Common myeloid progenitor, CD34-positive (primary cell): ENCODE measurements at places on chromosomes 1 and 21.

DNA sequence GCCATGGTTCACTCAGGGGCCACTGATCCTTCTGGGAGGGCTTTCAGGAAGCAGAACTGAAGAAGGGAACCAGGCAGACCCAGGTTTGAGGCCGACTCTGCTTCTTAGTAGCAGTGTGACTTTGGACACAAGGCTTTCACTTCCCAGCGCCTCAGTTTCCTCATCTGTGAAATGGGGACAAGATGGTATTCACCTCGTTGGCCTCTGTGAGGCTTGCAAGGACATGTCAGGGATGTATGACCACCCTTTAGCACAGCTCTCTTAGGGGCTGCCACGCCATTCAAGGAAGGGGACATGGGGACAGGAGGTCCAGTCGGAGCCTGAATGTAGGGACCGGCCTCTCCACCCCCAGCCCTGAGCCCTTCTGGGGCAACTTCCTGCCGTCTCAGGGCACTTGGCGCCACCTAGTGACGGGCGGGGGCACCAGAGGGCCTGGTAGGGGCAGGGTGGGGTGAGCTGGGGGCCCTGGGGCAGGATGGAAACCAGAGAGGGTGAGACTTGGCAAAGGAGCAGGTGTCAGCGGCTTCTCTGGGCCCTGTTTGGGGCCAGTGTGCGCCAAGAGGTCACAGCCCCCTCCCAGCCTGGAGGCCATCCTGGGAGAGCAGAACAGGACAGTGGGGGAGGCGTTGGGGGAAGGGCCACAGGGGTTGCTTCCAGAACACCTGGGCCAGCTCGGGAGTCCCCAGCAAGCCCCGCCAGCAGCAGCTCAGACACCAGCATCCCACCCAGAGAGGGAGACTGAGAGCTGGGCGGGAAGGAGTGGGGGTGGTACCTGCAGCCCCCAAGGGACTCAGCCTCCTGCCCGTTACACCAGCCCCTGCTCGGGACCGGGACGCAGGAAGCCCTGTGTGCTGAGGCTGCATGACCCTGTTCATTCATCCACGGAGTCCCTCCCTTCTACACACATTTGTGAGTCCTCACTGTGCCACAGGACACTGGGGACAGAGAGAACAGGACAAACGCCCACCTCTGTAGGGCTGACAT, 102.5 kb upstream of the TARDBP start:
- DNase-seq = peak; percentile 78

- no peak for DNase-seq
These were observed 22.4 kb downstream of the NOS1AP start for GRCh38 chr1:162091681-162092524.

GRCh38 chr1:186078245-186078644, 296.8 kb downstream of the TPR start:
- no peak for DNase-seq

DNA sequence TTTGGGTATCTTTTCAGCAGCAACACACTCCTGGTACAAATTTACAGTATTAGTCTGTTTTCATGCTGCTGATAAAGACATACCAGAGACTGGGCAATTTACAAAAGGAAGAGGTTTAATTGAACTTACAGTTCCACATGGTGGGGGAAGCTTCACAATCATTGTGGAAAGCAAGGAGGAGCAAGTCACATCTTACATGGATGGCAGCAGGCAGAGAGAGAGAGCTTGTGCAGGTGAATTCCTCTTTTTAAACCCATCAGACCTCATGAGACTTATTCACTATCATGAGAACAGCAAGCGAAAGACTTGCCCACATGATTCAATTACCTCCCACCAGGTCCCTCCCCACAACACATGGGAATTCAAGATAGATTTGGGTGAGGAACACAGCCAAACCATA, 124.5 kb downstream of the TPR start:
- no peak for DNase-seq

DNA sequence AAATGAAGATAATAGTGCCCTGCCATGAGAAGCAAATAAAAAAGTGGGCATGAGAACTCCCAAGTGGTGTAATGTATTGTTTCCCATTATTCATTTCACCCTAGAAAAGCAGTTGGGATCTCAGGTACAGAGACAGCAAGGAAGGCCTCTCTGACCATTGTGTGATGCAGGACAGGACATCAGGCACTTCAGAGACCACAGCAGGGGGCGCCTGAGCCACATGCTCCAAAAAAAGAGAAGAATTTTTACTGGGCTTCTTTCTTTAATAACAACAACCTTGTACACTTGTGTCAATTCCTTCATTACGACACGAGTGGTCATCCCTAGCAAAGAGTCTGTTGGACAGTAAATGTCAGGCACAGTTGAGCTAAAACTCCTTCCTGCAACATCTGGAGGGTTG, 533.3 kb downstream of the OMA1 start:
- DNase-seq = no peak

DNA sequence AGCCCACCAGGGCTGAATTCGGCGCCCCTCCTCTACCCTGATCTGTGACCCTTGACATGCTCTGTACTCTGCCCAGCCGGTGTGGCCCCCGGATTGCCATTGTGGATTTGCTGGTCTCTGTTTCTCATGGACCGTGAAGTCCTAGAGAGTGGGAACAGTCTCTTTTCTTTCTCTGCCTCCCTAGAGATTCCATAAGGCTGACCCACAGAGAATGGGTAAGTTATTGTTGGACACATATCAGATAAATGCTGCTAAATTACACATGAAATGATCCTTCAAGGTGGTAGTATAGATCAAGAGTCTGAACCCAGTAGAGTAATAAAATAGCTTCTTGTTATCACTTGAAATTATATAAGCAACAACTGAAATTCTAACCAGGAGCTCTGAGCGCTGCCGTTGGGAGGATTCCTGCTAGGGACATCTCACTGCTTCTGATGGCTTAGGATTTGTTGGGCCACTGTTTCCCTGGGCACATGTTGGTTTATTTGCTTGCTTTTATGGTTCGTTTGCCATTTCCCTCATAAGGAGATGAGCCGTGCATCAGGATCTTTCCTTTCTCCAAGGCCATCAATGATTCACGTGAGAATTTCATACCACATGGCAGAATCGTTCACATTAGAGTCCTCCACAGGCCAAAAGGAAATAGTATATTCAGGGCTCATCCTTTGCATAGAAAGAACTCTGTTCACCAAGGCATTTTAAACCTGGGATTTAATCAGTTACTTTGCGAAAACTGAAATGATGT, 111.9 kb downstream of the ZBTB18 start:
- DNase-seq = no peak

- DNase-seq = no peak
These were observed 75.0 kb downstream of the SSBP3 start for GRCh38 chr1:54331091-54331772.

DNA sequence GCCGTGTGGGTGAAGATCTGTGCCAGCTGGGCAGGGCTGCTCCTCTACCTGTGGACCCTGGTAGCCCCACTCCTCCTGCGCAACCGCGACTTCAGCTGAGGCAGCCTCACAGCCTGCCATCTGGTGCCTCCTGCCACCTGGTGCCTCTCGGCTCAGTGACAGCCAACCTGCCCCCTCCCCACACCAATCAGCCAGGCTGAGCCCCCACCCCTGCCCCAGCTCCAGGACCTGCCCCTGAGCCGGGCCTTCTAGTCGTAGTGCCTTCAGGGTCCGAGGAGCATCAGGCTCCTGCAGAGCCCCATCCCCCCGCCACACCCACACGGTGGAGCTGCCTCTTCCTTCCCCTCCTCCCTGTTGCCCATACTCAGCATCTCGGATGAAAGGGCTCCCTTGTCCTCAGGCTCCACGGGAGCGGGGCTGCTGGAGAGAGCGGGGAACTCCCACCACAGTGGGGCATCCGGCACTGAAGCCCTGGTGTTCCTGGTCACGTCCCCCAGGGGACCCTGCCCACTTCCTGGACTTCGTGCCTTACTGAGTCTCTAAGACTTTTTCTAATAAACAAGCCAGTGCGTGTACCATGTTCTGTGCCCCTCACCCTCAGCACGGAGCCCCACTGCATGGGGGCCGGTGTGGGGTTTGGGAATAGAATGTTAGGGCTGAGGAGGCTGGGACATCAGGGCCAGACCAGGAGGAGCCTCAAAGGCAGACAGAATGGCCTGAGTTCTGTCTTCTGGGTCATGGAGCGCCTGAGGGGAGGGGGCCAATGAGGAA, 21.3 kb downstream of the SERINC2 start:
- DNase-seq = no peak

DNA sequence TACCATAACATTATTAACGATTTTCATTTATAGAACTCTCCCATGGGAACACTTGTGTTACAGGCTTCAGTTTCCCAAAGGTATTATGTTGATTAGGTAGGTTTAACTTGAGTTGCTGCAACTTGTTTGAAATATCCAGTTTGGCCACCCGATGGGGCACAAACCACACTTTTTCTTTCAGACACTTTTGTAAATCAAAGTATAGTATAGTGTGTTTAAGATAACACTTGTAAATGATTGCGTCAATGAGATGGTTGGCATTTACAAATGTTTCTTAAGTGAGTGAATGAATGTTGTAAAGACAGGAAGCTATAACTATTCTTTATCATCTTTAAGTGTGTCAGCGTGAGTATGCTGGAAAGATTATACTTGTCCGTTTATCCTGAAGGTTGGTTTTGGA, 4.3 kb downstream of the XPR1 start:
- DNase-seq = peak; percentile 21

- peak; percentile 3 for DNase-seq
These were observed 27.6 kb downstream of the IPP start for GRCh38 chr1:45722809-45723208.

GRCh38 chr1:158145173-158145719, 35.4 kb upstream of the CD1D start:
- DNase-seq = no peak

DNA sequence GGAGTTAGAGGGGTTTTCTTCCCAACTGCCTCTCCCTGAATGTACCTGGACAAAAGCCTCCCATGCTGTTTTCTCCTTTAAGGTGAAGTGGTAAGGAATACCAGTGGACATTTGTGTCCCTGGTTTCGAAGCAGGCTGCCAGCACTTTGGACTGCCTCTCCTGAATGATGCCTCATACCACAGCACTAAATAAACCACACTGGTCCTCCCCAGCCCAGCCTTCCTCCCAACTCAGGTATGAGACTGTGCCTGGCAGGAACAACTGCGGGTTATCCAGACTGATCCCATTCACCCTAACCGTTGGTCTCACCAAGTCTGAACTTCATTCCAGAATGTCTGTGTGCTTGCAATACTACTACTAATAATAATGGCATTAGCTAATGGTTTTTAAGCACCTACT, 9.3 kb downstream of the COQ8A start:
- no peak for DNase-seq

- DNase-seq = no peak
These were observed 9.7 kb upstream of the LRRC53 start for GRCh38 chr1:74522148-74522547.

DNA sequence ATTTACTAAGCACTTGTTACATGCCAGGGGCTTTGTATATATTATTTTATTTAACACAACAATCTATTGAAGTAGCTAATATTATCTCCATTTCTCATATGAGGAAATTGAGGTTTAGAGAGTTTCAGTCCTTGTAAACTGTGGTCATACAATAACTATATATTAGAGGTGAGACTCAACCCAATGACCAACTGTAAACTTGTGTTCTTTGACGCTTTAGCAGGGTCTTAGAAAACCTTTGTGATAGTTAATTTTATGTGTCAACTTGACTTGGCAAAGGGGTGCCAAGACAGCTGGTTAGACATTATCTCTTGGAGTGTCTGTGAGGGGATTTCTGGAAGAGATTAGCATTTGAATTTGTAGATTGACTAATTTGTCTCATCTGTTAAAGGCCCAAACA, 252.4 kb upstream of the B3GALT2 start:
- DNase-seq = no peak

DNA sequence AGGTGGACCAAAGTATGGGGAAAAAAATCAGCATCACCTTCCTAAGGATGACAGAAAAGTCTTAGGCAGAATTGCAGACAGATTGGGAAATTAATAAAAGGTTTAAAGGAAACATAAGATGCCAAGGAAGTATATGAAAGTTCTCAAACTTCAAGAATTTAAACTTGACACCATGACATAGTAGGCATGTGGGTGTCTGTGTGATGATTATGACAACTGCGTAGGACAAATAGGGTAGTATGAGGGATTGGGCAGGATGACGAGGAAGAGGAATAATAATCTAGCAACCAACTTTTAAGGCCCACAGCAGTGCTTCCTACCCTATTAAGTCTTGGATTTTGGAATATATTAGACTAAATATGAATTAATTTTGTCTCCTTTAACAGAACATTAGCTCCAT, 52.4 kb downstream of the HNRNPR start:
- DNase-seq = no peak

GRCh38 chr1:182957902-182958395, 5.0 kb upstream of the SHCBP1L start:
- DNase-seq = no peak

DNA sequence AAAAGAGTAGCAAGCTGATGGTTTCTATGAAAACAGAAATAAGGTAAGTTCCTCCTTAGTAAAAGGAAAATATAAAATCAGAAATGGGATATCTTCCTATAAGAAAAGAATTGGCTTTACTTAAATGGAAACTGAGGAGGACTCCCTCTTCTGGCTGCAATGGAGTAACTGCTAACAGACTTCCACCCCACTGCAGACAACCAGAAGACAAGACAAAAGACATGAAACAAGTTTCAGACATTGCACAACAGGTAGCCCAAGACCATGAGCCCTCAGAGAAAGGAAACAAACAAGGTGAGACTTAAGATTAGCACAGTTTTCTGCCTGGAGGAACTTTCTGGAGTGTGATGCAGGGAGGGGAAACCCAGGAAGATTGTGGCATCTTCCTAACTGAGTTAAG, 17.0 kb upstream of the OLFML2B start:
- DNase-seq = no peak

DNA sequence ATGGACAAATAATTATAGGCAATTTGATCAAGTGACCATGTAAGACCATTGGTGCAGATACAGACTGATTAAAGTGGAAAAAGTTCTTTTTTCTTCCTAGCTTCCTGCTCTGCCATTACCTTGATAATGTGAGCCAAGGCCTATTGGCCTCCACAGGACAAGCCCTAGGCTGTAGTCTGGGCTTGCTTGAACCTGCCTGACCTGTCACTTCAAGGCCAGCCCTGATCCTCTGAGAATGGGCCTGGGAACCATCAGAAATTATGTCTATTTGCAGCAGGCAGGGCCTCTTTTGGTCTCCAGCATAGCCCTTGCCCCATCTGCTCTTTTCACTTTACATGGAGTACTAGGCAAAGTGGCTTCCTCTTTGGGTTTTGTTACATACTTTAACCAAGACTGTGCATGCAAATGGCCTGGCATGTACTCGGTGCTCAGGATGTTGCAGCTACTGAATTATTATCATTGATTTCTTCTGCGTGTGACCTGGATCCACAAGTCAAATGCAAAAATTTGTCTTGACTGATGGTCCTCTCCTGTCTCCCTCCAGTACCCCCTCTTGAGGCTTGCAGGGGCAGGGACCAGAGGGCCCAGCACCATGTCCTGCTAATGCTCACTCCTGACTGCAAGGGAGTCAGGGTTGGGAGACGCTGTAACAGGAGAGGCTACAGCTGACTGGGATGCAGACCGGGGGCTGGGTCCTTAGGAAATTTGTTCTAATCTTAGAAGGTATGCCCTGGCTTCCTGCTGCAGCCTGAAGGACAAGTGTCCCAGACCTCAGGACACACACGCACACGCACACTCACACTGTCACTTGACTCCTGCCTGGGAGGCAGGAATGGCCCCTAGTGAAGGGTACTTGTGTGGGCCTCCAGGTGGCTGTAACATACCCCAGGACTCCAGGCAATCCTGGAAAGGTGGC, 39.4 kb downstream of the RCSD1 start:
- DNase-seq = no peak

GRCh38 chr21:35034203-35034926, 14.7 kb downstream of the RUNX1 start:
- no peak for DNase-seq

- no peak for DNase-seq
These were observed 114.7 kb downstream of the ACTL8 start for GRCh38 chr1:17869815-17870214.
